ENCODE measurements at places on chromosomes 7 and 10.
A peak's percentile ranks its signal among the peaks of the same experiment; 100 is the strongest.

DNA sequence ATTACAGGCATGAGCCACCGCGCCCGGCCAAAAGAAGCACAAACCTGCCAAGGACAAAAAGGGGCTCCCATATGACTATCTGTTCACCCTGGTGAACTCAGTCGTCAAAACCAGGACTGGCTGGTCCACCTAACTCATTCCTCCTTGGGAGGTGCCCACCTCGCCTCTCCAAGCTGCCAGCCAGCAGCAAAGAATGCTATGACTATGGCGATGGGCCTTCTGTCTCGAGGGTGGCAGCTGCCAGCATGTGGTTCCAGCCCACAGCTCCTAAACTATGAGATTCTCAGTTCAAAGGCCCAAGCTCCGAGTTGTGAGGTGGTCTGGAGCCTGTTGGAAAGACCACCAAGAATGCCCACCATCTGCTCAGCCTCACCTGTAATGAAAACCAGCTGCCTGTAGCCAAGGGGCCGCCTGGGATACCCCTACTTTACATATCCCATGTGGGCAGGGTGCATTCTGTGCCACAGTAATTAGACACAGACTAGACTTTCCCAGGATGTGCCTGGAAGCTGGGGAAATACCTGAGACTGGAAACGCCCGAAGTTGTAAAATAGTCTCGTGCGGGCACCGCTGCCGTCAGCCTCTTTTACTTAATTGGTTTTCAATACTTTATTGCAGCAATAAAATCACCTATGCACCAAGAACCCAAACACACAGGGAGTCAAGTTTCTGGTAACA is 71.1 kb downstream of the ZRANB1 start:
- DNase-seq = no peak

GRCh38 chr10:49081547-49082275 is 33.6 kb downstream of the VSTM4 start:
- no peak for DNase-seq

DNA sequence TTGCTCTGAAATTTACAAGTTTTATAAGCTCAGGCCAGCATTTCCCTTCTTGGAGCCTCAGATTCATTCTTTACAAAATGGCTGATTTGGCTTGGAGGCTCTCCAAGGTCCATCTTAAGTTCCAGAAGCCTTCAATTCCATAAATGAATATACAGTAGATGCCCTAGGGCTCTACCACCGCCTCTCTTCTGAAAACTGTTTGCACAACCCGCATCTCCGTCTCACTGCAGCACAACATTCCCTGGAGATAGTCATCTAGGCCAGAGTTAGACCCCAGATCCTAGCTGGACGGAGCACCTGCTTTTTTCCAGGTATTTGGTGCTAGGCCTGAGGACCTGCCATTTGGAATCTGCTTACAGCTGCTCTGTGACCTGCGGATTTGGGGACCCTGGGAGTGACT is 50.5 kb upstream of the NRP1 start:
- no peak for DNase-seq

GRCh38 chr7:7318601-7319000 is 136.3 kb downstream of the C1GALT1 start:
- DNase-seq = no peak

- no peak for DNase-seq
Measured at GRCh38 chr7:20241194-20241910, 24.2 kb upstream of the MACC1 start.

DNA sequence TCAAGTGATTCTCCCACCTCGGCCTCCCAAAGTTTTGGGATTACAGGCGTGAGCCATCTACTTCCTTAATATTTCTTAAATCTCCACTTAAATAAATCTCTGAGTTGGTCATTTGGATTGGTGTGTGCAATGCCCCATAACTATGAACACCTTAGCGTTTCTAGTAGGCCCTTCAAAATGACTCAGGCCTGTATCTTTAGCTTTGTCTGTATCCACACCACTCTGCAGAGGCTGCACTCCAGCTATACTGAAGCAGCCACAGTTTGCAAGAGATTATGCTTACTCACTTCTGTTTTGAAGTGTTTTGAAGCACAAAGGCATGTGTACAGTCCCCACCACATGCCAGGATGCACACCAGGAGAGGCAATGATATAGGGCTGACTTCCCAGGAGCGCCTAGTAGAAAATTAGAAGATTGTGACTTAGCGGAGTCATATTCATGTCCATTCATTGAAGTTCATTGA is 2.4 kb upstream of the ST7 start:
- DNase-seq = no peak

- DNase-seq = no peak
Measured at GRCh38 chr7:30175636-30176147, 40.9 kb downstream of the MTURN start.

GRCh38 chr7:45914911-45915310 is 6.2 kb downstream of the IGFBP3 start:
- no peak for DNase-seq

DNA sequence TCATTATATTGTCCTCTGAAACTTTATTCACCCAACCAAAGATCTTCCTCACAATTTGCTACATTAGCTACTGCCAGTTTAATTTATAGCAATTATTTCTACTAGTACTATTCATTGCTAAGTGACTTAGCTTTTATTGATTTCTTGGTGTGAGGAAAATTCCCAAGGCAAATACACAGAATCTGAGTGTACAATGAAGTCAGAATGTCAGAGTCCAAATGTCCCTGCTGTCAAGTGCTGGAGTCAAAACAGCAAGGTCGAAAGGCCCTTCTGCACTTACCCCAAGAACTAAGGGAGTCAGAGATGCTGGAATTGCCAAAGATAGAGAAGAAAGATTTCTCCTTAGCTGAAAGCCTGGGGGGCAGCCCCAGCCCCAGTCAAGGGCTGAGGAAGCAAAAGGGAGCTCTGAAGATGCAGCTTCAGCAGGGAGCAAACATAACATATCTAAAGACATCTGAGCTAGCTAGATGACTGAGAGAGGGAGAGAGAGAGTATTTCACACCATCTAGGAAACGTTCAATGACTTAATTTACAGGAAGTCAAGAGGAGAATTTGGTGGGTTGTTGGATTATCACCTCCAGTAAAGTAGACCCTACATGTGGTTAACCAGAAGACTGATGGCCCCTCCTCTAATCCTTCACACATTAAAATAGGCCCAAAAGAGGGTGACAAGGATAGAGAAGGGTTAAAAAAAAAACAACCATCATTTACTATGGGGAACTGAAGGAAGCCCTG is 36.6 kb upstream of the SAMD8 start:
- DNase-seq = no peak

DNA sequence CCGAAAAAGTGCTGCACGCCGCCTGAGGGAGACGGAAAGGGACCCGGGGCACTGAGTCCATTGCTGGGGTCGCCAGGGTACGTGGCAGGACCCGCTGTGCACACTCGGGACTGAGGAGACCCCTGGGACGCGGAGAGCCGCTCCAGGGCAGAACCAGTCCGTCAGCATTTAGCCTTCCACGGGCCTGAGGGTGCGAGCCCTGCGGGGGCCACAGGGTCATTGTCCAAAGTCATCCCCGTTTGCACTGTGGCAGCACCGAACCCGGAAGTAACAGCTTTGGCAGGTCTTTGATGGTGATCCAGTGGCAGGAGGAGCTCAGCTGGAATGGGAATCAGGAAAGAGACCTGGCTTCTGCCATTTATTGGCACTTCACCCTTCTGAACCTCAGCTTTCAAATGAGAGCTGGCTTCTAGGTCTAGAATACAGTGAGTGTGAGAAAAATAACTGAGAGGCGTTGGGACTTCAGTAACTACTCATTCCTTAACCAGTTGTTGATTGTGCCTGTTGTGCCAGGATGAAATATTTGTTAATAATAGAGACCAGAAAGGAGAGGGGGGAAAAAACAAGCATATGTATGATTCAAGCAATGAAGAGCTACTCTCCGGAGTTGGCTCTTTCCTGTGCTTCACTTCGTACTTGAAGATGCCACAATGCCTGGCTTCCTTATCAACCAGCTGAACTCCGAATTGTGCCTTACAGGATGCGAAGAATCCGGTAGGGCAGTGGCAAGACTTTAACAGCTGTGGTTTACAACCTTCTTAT is 811 bp upstream of the ARHGAP12 start:
- peak; percentile 79 for DNase-seq

GRCh38 chr10:22247636-22248035 is 29.8 kb upstream of the EBLN1 start:
- no peak for DNase-seq

GRCh38 chr10:120824881-120825309 is 26.3 kb upstream of the WDR11 start:
- no peak for DNase-seq

- DNase-seq = no peak
Measured at GRCh38 chr7:19900118-19900517, 126.7 kb upstream of the TMEM196 start.

DNA sequence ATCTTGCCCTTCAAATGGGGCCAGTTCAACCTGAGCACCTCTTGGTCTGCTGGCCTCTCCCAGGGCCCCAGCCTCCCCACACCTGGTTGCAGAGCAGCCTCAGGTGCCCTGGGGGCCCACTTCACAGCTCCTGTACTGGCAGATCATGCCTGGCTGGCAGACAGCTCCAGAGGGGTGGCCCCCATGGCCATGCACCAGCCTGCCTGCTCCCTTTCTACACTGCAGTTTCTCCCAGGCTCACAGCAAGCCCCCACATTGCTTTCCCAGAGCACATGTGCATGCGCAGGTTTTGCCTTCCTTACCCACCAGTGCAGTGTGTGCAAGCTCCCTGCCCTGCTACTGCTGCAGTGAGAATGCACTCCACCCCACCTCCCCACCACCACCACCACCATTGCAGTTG is 9.8 kb upstream of the MIOS start:
- no peak for DNase-seq

DNA sequence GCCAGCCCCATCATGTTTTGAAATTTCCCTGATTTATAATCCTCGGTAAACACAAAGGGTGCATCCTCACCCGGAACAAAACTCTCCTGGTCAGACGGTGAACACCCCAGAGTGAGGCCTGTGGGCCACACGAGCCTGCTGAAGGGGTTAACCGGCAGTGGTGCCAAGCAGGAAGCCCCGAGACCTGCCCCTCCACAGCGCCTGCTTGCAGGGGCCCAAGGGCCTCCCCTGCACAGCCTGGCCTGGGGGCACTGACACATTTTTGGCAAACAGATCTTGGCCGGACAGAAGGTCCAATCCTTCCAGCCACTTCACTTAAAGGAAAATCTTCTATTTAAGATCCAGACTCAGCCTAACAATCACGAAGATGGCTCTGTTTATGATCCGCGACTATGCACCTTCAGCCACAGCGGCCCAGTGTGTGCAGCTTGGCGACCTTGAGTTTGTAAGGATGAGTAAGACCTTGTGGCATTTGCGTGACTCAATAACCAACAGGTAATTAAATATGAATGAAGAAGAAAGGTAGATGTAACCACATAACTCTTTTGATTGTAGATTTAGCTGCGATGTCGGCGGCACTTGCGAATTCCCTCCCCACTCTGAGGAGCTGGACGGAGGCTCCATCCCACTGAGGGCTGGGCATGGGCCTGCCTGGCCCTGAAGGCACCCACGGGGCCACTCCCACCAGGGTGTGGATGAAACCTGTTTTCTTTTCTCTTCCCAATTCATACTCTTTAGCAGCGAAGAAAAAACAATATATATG is 328.2 kb downstream of the DNAJB6 start:
- peak; percentile 33 for DNase-seq

DNA sequence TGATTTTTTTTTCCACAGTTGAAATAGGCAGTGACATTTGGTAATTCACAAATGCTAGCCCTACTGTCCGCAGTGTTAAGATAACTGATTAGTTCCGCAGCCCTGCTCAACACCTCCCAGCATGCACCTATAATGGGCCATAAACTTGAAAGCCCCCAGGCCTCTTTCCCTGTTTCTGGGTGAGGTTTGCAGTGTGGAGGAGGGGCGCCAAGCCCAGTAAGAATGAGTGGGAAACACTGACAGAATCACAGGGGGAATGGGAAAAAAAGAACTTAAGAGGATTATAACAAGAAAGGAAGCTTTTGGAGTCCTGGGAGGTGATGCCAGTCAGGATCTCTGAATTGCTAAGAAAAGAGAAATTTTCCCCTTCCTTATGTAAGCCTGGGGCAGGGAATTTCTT is 39.6 kb upstream of the SP8 start:
- DNase-seq = no peak

All from tibial artery (tissue), 4 donors.